ENCODE measurements at places on chromosomes 11 and 22.

DNA sequence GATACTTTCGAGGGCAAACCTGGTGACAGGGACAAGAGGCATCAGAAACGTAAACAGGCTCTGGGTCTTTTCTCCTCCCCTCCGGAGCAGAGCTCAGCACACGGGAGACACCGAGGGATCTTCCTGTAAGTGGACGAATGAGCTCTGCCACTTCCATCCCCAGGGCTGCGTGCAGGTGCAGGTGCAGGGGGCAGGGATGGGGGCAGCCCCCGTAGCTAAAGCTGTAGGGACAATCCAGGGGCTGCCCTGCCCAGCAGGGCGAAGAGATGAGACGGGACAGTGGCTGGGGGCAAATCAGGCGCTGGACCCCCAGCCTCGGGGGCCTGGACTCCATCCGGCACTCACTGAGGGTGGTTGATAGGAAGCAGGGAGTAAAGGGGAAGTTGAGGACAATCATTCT lies 505.4 kb downstream of the BRD1 start:
- no peak for DNase-seq

DNA sequence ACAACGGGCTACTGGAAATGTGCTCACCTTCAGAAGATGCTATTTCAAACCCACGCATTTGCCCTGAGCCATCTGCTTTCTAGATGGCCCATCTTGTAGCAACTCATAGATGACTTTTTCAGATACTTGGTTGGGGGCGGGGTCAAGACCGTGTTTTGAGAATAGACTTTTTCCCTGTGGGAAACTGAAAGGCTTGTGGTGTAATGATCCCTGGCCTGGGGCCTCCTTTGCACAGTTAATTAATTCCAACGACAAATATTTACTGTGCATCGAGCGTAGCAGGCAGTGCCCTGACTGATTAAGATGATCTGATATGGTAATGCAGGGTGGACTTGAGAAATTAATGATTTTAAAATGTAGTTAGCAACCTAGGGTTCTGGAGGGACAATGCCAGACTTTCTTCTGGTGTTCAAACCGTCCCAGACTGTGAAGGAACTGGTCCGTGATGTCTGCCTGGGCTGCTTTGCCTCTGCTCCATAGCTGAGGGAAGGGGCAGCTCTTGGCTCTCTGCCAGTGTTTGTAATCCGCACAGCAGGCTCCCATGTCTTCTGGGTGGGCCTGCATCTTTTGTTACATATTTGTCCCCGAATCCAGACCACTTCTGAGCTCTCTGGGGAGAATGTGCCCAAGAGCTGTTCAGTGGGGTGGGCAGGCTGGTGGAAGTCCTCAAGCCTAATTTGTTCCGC lies 84.8 kb downstream of the ADAMTS15 start:
- no peak for DNase-seq

DNA sequence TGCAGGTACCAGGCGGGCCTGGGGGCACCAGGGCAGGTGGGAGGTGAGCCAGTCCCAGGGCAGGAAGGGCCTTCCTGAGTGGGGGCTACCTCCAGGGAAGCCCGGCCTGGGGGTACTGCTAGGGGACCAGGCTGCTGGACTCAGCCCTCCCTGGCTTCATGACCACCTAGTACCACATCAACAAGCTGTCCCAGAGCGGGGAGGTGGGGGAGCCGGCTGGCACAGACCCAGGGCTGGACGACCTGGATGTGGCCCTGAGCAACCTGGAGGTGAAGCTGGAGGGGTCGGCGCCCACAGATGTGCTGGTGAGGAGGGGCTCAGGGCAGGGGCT lies 6.7 kb downstream of the TRPT1 start:
- DNase-seq = no peak

GRCh38 chr11:81092522-81092921 lies 1641.1 kb downstream of the FAM181B start:
- DNase-seq = no peak

GRCh38 chr11:5280582-5281102 lies 10.9 kb upstream of the HBE1 start:
- no peak for DNase-seq

- DNase-seq = no peak
Observed at GRCh38 chr11:62543680-62544444, 2.7 kb downstream of the AHNAK start.

- DNase-seq = no peak
Observed at GRCh38 chr11:79392161-79392560, 48.7 kb downstream of the TENM4 start.

- no peak for DNase-seq
Observed at GRCh38 chr11:104682206-104682605, 216.1 kb downstream of the CASP12 start.

DNA sequence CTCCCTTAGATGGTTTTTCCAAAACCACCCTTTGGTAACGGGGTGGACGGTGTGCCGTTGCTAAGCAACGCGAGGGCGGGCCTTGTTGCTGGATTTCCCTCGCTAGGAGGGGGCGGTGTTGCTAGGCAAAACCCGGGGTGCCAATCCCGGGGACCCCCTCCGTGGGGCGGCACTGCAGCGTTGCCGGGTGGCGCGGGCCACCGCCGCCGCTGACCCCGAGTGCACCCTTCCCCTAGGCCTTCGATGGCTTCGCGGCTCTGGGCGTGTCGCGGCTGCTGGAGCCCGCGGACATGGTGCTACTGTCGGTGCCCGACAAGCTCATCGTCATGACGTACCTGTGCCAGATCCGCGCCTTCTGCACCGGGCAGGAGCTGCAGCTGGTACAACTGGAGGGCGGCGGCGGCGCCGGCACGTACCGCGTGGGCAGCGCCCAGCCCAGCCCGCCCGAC lies 8.9 kb downstream of the EHBP1L1 start:
- DNase-seq = no peak

- no peak for DNase-seq
Observed at GRCh38 chr11:115503886-115504275, 334 bp downstream of the CADM1 start.

DNA sequence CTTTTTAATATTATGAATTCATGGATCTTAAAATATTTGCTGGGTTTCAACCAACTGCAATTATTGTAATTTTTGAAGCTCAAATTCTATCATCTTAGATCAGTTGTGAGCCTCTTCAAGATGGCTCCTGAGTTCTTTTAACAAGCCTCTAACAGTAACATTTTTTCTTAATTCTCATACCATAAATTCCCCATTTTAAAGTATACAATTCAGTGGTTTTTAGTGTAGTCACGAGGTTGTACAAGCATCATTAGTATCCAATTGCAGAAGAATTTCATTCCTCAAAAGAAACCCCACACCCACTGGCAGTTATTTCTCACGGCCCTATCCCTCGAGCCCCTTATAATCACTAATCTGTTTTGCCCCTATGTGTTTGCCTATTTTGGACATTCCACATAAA lies 270.8 kb downstream of the SBF2 start:
- no peak for DNase-seq

DNA sequence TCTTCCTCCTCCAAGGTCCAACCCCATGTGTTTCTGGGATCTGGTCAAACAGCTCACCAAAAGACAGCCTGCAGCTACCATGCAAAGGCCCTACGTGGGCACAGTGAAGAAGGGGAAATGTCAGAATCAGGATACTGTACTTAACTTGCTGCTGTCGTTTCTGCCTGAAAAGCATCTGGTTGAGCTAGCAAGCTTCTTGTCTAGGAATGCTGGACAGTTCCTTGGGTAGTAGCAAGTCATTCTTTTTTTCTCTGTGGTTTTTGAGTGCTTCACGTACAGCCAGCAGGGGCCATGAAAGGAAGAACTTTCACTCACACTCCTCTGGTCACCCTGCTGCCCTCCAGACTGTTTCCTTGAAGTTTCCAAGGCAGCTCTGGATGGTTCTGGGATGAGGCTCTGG lies 24.7 kb downstream of the RCOR2 start:
- no peak for DNase-seq

GRCh38 chr11:78552881-78553280 lies 21.8 kb downstream of the NARS2 start:
- DNase-seq = no peak

- no peak for DNase-seq
Observed at GRCh38 chr11:88330826-88331428, 6.6 kb downstream of the CTSC start.

- no peak for DNase-seq
Observed at GRCh38 chr11:91527380-91528030, 697.1 kb upstream of the FAT3 start.

DNA sequence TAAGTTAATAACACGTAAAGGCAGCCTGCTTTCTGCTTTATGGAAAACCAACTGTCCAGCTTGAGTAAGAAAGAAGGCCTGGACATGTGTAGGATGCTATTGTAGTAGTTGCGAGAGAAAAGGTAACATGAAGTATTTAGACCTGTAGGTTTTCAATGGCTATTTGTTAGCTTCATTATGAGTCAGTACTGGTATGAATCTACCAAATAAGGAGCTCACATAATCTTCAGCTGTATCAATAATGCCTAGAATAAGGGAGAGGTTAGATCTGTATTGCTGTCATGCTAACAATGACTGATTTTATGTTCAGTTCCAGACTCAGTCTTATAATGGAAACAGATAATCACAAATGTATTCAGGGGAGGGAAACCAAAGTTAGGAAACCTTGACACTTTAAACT lies 550.3 kb downstream of the CNTN5 start:
- no peak for DNase-seq

GRCh38 chr22:48960980-48961660 lies 866.6 kb downstream of the BRD1 start:
- no peak for DNase-seq

Measured in esophagus squamous epithelium (tissue), 5 donors.